Stimulated activated naive CD4-positive, alpha-beta T cell (primary cell): ENCODE measurements at places on chromosomes 12 and 14.
A peak's percentile ranks its signal among the peaks of the same experiment; 100 is the strongest.

- DNase-seq, result no peak
Measured at GRCh38 chr14:96351986-96352385, 11.2 kb downstream of the ATG2B start.

DNA sequence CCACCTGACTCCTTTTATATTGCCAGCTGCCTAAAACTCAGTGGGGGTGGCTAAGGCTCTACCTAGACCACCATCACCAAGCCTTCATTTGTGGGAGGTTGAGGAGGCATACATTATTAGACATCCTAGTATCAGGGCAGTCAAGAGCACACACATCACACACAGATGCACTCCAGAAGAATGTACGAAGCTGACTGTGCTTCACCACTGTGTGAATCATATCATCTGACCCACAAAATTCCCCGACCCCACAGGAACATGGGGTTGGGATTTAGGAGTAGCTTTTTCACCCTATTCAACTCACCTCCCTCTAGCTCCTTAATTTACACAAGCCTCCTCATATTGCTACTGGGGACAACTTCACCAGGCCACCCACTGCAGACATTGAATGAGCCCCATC lies 64.8 kb upstream of the BDKRB2 start:
- no peak for DNase-seq

- peak; percentile 77 for DNase-seq
Measured at GRCh38 chr12:6533923-6534694, at the start of gene GAPDH. TSS of gene GAPDH (plus strand) at chr12:6534517. CDS start at chr12:6534833, 316 bp downstream.

DNA sequence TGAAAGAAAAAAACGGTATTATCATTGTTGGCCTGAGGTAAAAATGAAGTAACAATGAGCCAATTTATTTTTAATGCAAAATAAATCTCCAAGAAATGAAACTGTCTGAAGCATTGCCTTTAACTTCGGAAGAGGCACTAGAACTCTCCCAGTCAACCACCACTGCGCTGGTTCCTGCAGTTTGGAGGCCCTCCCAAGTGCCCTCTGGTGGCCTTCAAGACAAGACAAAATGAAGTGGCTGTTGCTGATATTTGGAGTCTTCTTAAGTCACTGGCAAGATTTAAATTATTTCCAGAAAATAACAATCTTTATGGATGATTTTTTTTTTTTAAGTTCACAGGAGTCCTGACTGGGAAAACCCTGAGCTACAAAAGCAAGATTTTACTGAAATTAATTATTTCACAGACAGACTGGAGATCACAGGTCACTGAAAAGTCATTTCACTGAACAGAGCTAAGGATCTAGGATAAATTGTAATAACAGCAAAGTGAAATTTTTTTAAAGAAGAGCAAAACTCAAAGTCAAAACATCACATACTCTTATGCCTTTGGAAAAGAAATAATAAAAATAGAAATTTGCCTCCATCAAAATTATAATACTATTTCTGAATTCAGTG lies 58.2 kb downstream of the DICER1 start:
- DNase-seq, result no peak

DNA sequence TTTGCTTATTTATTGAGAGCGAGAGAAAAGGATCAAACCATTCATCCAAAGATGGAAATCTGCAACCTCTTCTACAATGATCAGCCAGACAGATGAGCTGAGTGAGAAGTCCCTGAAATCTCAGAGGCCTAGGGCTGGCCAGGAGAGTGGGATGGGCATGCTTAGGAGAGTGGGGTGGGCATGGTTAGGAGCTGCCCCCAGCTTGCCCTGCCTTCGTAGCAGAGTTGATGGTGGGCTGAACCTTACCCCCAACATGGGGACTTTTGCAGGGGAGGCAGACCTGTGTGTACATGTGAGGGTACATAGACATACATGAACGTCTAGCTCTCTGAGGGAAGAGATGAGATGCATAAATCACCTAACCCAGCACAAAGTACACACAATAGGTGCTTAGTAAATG lies 95.7 kb upstream of the ESRRB start:
- DNase-seq, result no peak

DNA sequence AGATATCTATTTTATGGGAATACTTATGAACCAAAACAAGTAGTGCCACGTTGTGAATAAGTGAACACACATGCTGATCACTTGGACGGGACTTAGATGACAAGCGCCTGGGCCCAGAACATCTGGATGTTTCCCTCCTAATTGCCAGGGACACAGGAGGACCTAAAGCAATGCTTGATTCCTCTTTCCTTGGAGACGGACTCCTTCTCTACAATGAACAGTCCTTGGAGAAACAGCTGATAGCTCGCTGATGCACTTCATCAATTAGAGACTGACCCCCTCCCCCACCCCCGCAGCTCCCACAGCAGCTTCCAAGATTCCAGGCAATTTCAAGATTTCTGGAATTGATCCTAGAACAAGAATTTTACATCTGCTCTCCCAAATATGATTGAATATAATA lies 86.4 kb downstream of the ST8SIA1 start:
- no peak for DNase-seq

- DNase-seq, result no peak
Measured at GRCh38 chr12:82852529-82852928, 165.8 kb downstream of the TMTC2 start.

GRCh38 chr12:118884226-118884625 lies 97.1 kb upstream of the SRRM4 start:
- DNase-seq, result no peak

DNA sequence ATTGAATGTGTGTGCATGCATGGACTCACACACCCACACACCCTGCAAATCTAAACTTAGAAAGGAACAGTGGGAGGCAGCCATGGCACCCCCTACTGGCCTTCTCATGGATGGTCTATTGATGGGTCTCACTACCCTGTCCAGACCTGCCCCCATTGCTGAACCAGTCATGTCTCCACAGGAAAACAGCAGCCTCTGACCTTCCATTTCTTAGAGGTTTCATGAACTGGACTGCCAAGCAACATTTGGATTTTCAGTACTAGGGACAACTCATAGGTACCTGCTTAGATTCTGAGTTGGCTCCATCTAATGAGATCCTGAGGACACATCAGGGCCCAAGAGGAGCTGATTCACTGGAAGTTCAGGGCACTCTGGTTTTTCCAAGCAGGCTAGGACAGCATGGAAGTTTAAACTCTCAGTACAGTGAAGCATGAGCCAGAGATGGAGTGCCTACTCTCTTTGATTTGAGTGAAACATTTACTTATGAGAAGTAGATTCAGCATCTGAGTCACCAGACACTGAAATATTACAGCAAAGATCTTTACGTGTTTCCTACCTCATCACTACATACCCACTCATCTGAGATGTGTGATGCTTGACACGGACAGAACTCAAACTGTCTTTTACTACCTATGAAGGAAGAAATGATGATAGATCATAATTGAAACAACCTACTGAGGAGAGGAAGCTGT lies 98.9 kb upstream of the PLEKHG7 start:
- DNase-seq, result no peak

- no peak for DNase-seq
Measured at GRCh38 chr12:77377622-77378021, 312.3 kb upstream of the E2F7 start.

DNA sequence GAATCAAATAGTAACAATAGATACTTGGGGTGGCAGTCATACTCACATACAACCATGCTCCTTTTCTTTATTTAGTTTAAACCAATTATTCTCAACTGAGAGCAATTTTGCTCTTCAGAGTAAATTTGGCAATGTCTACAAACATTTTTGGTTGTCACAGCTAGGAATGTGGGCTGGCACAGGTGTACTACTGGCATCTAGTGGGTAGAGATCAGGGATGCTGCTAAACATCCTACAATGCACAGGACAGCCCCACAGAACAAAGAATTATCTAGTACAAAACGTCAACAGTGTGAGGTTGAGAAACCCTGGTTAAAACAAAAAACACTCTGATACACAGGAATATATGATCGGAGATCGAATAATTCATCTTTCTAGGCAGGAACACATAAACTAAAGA lies 186.5 kb downstream of the NELL2 start:
- no peak for DNase-seq

- no peak for DNase-seq
Measured at GRCh38 chr12:38713294-38713693, 192.1 kb downstream of the CPNE8 start.

DNA sequence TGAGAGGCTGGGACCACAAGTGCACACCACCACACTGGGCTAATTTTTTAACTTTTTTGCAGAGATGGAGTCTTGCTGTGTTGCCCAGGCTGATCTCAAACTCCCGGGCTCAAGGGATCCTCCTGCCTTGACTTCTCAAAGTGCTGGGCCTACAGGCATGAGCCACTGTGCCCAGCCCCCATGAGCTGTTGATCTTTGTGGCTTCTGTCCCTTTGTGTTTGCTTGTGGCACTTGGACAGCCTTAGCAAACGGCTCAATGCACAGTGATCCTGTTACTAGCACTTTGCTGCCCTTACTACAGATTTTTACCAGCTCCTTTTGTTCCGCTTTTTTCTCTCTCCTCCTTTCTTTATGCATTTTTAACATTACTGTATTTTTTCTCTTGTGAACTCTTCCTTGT lies 25.3 kb upstream of the EVL start:
- DNase-seq, result no peak

DNA sequence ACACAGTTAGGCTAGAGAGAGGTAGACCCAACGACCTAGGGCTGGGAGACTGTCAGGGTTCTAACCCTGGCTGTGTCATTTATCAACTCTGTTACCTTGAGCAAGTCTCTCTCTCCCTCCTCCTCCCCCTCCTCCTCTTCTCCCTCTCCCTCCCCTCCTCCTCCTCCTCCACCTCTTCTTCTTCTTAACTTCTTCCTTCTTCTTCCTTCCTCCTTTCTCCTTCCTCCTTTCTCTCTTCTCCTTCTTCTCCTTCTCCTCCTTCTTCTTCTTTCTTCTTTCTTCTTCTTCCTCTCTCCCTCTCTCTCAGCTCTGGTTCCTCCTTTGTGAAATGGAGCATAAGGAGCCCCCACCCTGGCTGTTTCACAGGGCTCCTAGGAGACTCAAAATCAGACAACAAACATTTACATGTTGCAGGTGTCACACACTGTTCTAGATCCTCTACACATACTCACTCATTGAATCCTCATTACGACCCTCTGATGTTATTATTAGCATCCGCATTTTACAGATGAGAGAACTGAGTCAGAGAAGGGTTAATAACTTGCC lies 2.2 kb upstream of the KCNH3 start:
- DNase-seq, result no peak

- no peak for DNase-seq
Measured at GRCh38 chr14:90850487-90850886, 34.3 kb upstream of the TTC7B start.

DNA sequence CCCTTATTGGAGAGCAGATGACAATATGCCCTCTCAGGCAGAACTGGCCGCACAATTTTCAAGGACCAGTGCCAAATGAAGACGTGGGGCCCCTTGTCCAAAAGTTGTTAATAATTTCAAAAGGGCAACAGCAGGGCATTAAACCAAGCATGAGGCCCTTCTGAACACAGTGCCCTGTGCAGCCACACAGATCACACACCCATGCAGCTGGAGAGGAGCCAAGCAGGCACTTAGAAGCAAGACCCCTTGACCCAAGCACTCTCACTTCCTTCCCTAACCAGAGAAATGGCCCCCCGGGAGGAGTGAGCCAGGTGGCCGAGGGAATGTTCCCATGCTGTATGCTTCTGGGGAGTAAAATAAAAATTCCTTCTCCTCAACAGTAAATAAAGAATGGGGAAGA lies 114.0 kb upstream of the TMPO start:
- no peak for DNase-seq

- DNase-seq, result no peak
Measured at GRCh38 chr12:12613344-12613743, 1.7 kb downstream of the CREBL2 start.

DNA sequence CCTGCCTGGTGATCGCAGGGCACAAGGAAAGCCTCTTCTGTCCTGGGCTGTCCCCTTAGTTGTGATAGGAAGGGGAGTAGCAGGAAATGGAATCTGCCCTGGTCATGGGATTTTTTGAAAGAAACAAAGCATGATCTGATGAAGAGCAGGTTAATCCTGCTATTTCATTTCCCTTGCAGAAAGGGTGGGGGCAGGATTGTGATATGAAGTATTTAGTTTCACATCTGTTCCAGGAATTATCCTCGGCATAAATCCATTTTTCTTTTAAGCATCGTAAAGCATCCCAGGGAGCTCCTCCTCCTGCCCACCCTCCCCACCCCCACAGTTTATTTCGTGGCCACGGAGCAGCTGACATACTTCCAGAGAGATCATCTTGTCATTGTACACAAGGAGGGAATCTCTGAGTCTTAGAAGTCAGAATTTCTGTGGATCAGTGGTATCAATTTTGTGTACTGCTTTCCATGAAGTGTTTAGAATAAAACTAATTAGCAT lies 53.1 kb downstream of the TGFB3 start:
- no peak for DNase-seq

- DNase-seq, result no peak
Measured at GRCh38 chr12:92010853-92011701, 134.6 kb downstream of the BTG1 start.

GRCh38 chr12:42166501-42166900 lies 21.8 kb upstream of the GXYLT1 start:
- DNase-seq, result no peak

GRCh38 chr12:121494093-121494787 lies 86.6 kb downstream of the KDM2B start:
- peak; percentile 31 for DNase-seq

GRCh38 chr12:47397664-47398281 lies 308.1 kb downstream of the RPAP3 start:
- peak; percentile 49 for DNase-seq

DNA sequence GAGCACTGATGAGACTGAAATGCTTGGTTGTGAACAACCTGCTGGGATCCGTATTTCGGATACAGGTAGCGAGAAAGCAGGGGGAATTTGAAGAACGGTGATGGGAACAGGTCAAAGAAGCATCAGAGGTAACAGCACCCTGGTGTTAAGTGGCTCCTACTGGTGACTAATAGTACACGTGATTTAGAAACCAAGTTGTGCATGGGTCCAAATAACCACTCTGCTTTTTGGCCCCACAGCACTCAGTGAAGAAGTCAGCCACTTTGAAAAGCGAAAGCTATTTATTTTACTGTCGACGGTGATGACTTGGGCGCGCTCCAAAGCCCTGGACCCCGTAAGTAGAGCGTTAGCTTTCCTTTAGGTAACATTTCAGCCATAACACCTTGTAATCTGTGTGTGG lies 16.7 kb downstream of the AK7 start:
- no peak for DNase-seq
